Heart left ventricle (tissue), 16 donors: ENCODE measurements at places on chromosomes 16 and 17. TPM values are rescaled to one million over a fixed set of nuclear protein-coding genes. Genes with fewer than 3 reads are reported as not detected.

C17orf100 gene
- total RNA-seq: 0.75 TPM

HBA2 gene
- total RNA-seq: 47.9 TPM

VMO1 gene
- 1.7 TPM for total RNA-seq

TMEM88 gene
- total RNA-seq: 27.8 TPM

GRCh38 chr17:39462631-39463375, 1.5 kb downstream of the CDK12 start:
- H3K27me3 ChIP-seq: no peaks in the 10 kb centered on the region
- peak overlapping the region; percentile 81 for H3K4me3 ChIP-seq
- peak overlapping the region; percentile 99 for H3K27ac ChIP-seq

GRCh38 chr16:10921536-10922327, 20.5 kb downstream of the DEXI start:
- no peak overlapping the region for H3K4me3 ChIP-seq
- peak overlapping the region; percentile 70 for H3K27ac ChIP-seq
- H3K36me3 ChIP-seq: peaks cover 23% of the 10 kb centered on the region

GRCh38 chr16:69483611-69484010, 59.2 kb downstream of the CYB5B start:
- H3K27me3 ChIP-seq: no peaks in the 10 kb centered on the region
- H3K4me3 ChIP-seq: no peak overlapping the region
- H3K36me3 ChIP-seq: no peaks in the 10 kb centered on the region
- no peak overlapping the region for H3K27ac ChIP-seq
- peaks cover 14% of the 10 kb centered on the region for H3K4me1 ChIP-seq
